CD4-positive, alpha-beta T cell treated with Interferon alpha-2 for 1 hour (primary cell): ENCODE measurements at places on chromosomes 2 and 18.

DNA sequence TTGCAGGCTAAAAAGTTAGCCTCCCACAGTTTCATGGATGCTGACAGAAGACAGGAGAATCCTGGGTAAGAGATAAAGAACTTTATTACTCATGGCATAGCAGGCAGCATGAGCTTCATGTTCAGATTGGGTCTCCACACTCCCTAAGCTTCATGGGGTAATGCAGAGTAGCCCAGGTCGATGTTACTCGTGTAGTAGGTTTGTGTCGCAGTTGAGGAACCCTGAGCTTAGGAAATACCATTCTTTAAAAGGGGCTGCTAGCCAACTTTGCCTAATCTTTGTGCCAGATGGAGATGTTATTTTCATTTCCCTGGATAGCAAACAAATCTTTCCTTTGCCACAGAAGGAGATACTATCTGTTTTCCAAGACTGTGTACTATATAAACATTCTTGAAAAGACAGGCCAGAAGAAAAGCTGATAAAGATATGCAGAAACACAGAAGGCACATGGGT lies 117.6 kb downstream of the LTBP1 start:
- no peak for DNase-seq

- DNase-seq = peak; percentile 55
Measured at GRCh38 chr18:32760391-32760790, 12.4 kb downstream of the KLHL14 start.

- no peak for DNase-seq
Measured at GRCh38 chr18:30945761-30946160, 96.8 kb downstream of the DSC3 start.

DNA sequence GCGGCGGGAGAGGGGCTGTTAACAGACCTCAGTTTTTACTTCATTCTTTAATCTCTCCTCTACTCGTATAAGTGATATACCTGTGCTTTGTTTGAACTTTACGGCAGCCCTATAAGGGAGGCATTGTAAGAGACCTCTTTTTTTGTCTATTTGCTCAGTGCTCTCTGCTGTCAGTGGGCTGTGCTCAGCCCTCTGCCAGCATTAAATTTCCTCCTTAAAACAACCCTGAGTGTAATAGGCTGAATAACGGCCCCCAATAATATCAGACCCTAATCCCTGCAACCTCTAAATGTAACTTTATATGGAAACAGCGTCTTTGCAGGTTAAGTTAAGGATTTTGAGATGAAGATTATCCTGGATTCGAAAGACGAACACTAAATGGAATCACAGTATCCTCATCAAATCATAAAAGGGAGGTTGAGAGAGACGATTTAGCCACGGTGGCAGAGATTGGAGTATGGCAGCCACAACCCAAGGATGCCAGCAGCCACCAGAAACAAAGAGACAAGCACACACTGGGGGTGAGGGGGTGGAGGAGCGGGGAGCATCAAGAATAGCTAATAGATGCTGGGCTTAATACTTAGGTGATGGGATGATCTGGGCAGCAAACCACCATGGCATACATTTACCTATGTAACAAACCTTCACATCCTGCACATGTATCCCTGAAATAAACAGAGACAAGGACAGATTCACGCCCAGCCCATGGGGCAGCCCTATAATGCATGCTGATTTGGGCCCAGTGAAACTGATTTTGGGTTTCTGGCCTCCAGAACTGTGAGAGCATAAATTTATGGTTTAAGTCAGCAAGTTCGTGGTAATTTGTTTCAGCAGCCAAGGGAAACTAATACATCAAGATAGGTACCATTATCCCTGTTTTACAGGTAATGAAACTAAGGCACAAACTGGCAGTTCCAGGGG lies 894 bp upstream of the FARSB start:
- no peak for DNase-seq

DNA sequence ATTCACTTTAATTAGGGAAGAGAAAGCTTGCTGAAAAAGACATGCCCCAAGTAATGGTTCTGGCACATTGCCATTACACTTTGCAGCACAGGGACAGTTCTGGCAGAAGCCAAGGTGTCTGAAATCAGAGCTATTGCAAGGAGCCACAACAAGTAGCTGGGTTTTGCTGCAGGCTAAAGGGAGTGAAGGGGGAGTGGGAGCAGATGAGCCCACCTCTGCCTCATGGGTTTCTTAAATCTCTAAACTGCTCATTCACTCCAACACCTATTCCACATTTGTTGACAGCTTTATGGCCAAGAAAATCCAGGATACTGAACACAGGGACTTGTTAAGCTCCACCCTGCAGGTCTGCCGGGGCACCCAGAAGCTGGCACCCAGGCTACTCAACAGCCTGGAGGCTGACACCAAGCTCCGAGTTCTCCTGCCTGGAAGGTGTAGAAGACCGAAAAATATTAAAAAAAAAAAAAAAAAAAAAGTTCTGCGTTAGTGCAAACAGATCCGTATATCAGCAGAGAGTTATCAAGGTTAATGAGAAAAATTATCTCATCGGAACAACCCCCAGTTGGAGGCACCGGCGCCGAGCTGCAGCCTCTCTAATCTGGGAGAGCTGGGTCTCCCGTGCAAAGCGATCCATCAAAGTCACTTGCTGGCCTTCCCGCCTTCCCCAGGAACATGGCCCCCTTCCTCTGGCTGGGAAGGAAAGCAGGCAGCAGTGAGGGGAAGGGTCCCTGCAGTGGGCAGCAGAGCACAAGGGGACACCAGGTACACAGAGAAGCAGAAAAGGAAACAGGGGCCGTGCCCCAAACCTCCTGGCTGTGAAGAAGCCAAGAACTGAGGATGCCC lies 123.7 kb downstream of the HNMT start:
- no peak for DNase-seq

- no peak for DNase-seq
Measured at GRCh38 chr2:222671259-222672067, at the start of gene MOGAT1. Gene MOGAT1, plus strand, starts transcription at chr2:222671658. Its CDS starts 128 bp downstream, at chr2:222671786.

GRCh38 chr18:49364821-49365220 lies 95.6 kb downstream of the DYM start:
- DNase-seq = no peak

DNA sequence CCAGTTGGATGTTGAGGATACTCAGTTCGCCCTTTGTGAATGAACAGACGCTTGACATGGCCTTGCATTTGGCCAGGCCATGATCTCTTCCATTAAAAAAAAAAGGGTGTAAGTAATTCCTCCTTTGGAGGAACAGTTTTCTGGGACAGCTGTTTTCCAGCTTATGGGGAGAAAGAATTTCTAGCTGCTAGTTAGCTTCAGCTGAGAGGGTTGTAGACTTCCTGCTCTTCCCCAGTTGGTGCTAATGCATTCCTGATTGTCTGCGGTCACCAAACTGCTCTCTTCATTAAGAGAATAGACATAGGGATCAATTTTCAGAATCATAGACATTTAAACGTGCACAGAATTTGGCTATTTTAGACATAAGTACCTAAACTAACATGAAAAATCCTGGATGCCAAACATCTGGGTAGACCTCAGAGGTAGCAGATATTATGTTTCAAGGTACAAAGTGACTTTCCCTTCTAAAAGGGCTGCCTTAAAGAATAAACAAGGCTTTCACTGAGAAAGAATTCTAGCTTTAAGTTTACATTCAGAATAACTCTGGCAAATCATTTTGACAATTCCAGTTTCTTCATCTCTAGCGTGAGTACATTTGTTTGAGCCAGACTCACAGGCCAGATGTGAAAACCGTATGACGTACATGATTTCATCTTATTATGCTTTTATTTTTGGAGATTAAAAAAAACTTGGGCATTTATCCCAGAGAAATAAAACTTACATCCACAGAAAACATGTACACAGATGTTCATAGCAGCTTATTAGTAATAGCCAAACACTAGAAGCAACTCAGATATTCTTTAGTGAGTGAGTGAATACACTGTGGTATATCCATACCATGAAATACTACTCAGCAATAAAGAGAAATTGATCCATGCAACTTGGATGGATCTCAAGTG lies 71.2 kb downstream of the MAIP1 start:
- DNase-seq = no peak

DNA sequence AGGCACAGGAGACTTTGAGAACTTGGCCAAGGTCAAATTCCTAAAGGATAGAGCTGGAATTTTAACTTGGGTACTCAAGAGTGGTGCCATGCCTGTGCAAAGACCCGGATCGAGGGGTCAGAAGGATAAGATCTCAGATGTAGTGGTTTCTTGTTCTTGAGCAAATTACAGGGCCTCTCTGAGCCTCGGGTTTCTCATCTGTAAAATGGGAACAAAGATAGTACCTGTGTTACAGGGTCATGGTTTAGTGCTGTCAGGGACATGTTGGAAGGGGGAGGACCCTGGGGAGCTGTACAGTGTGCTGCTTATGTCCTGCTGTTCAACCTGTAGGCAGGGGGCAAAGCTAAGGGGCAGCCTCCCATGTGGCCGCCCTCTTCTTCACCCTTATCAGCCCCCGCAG lies 173.5 kb upstream of the HAAO start:
- DNase-seq = no peak

DNA sequence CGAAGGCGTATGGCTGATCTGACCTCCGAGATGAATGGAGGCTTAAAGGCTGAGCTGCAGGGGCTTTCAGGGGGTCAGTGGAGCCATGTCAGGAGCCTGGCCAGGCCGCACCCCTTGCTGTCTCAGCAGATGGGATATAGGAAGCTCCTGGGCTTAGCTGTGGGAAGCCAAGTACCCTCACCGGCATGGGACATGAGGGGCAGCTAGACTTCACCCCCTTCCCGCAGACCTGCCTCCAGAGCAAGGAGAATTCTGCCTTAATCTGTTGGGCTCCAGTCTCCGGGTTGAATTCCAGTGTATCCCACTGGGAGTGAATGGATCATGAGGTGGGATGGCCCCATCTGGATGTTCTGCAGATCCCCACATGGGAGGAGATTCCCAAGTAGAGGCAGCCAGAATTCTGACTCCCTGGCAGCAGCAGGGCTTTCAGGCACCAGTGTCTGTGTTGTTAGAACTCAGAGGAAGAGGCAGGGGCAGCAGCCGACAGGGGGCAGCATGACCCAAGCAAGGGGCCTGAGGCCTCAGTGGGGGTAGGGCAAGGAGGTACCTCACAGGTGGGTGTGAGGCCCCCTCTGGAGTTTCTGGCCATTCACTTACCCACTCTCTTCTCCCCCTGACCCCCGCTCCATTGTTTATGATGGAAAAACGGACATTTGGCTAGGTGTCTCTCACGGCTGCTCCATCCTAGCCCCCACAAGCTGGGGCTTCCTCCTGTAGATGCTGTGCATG lies 19.1 kb downstream of the CAPG start:
- peak; percentile 67 for DNase-seq

DNA sequence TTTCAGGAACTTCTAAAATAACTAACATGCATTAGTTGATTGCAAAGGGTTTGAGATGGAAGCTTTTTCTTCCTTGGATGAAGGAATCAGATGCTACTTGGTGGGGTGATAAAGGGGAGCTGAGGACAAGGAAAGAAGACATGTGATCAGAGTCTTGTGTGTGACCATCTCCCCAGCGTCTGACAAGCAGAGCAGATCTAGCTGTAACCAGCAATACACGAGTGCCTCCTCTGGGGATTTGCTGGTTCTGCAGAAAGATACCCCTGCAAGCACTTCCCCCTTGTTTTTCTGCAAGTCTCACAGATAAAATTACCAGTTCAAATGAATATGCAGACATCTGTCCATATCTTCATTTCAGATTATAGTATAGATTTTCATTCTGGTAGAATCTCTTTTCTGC lies 2.7 kb downstream of the CDH7 start:
- no peak for DNase-seq

DNA sequence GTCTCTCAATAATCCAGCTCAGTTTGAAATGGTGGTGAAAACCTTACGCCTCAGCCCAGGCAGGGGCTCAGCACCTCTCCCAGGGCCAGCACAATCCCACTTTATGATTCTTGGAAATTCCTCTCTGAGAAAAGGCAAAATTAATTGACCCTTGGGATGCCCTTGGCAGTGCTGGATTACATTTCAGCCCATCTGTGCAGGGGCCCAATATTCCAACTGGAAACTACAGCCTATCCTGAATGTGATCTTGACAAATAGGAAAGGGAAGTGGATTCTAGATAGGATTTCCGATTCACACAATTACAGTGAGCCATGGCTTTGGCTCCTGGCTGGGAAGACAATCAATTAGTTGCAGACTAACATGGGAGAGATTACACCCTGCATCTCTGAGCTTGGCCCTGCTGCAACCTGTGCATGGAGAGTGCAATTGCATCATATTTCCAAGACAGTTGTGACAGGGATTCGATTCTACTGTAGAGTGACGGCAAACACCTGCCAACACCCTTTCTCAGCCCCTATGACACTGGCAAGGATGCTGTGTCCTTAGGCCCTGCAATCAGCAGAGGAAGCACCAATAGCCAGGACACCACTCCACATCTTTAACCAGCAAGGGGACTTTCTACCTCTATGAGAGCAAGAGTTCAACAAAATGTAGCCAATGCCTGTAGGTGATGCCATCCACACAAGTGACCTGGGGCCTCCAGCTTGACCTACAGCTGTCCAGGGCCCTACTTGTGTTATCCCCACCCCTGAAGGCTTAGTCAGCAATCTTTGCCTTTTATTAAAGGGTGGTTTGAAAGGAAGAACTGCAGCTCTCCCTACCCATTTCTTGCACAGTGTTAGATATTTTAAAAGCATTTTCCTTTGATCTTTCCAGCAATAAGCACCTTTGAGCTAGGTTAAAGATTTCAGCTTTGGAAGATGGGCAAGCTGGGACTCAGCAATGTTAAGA lies 187.2 kb upstream of the HS6ST1 start:
- no peak for DNase-seq

- DNase-seq = no peak
Measured at GRCh38 chr18:79846936-79847557, 49.3 kb downstream of the KCNG2 start.
